ENCODE measurements at places on chromosomes 13 and 19.

- no peak for DNase-seq
Observed at GRCh38 chr13:97422118-97423054, 11.6 kb upstream of the RAP2A start.

- no peak for DNase-seq
Observed at GRCh38 chr19:19119325-19120237, 18.7 kb downstream of the TMEM161A start.

GRCh38 chr19:8518536-8518935, 4.6 kb upstream of the ZNF414 start:
- no peak for DNase-seq

DNA sequence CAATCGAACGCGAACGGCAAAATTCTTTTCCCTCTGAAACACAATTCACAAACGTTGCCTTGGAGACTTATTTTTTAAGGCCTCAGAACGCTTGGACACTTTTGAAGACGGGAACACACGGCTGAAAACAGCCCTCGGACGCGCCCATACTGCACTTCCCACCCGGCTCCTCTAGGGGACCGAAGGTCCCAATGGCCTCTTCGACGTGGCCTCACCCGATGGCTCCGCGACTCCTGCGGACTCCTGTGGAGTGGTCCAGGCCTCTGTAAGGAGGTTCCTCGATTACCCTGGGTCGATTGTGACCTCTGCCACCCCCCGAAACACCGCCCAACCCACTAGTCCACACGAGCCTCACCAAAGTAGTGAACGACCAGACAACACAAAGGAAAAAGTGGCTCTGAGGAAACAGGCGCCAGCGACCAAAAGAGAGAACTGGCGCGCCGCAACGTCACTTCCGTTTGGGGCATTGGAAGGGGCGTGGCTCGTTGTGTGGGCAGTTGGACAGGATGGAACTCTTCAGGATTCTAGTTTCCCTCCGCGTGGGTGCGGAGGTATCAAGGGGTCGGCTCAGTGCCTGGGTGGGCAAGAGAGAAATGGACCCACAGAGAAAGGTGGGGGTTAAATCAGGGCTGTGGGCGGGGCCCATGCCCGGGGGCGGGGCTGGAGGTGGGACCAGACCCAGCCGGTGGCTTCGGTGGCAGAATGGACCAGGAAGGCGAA, at the start of gene ZNF560:
TSS of gene ZNF560 (minus strand) at position 434 of the 720 bp plus-strand sequence. CDS start 23,303 bp downstream, outside the sequence.
- DNase-seq = no peak

DNA sequence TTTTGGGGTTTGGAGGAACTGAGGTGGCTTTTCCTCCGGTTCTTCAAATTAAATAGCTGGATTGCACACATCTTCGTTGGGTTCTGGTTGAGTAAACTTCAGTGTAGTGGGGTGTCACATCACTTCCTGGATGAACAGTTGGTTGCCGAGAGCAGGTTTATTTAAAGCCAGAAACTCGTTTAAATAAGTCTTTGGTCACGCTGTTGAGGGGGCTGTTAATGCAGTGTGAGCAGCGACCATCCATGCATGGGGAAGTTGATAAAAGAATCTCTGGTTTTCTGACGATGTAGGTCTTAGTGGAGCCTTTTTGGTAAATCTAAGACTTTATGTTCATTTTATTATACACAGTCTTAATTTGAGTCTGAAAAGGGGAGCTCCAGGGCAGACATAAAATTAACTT, 351.2 kb upstream of the ARGLU1 start:
- no peak for DNase-seq

DNA sequence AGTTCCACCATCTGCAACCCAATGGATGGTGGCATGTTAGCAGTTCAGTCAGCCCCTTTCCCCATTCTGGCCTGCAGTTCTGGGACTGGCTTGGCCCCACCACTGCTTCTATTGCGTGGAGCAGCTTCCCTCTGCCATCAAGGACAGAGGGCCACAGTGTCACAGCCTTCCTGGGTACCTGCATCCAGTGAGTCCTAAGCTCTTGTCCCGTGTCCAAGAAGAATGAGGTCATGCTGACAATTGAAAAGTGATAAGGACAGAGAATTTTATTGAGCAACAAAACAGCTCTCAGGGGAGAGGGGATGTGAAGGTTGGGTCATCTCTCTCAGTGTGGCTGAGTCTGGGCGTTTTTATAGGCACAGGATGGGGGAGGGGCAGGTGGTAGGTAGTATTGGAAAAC, 33.5 kb upstream of the SIN3B start:
- DNase-seq = no peak

GRCh38 chr13:100128373-100128772, 39.5 kb downstream of the PCCA start:
- DNase-seq = no peak

GRCh38 chr13:33272531-33273124, 12.9 kb downstream of the STARD13 start:
- no peak for DNase-seq

DNA sequence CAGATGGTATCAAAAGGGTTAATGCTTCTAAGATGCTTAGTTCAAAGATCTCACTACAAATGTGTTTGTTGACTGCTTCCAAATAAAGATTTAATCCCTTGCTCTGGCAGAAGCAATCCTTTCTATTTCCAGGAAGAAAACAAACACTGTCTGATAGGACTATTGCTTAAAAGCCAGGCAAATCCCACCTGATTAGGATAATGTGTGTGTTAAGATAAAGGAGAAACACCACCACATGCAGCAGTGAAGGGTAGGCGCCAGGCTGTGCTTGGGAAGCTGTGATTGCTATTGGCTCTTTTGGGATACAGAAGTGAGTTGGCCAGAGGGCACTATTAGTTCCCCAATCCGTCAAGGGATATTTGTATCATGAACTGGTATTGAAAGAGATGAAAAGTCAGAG, 62.8 kb upstream of the LRCH1 start:
- DNase-seq = no peak

- DNase-seq = no peak
Observed at GRCh38 chr13:44618326-44618725, 42.2 kb upstream of the TSC22D1 start.

Data from neuronal stem cell (in vitro differentiated cells).